ENCODE measurements at places on chromosomes 5 and 9.

DNA sequence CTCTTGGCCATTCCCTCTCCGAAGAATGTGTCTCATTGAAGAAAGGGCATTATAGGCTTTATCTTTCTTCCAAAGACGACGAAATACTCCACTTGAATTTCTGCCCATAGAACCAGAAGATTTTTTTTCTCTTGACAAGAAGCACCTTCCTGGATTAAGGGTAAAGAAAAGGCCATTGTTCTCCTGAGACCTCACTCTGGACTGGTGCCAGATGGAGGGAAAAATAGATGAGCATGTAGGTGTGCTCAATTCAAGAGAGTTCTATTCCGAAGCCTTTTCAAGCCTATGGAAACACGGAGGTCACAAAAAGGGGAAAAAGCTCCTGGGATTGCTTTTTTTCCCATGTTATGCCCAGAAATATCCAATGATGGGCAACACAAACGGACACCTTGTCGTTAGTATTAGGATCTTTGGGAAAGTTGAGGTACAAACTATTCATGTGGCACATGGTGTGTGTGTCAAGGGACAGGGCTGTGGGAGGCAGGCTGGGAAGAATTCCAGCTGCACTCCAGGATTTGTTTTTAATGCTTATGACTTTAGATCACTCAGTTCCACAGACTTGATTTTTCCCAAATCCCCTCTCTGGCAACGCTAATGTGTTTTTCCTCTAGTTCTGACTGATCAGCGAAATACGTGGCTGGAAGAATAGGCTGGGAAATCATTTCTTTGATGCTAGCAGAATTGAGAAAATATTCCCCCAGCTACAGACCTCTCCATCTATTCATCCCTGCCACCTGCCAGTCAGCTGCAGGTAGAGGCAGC, 89.9 kb downstream of the SIL1 start:
- DNase-seq, result no peak

GRCh38 chr9:88802533-88802932, 188.7 kb upstream of the S1PR3 start:
- DNase-seq, result no peak

DNA sequence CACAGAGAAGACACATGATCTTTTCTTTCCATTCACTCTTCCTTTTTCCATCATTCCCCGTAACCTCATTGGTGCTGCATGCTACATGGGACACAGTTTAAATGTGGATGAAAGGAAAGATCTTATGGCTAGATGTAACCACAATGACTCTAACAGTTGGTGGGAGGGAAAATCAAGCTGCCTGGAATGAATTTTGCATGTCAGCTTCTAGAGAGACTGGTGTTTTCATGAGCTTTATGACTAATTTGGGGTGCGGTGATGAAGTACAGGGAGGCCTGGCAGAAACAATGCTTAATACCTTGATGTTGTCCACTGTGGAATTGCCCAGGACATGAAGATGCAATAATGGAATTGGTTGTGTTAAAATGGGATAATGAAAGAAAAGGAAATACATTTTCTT, 55.9 kb upstream of the MYO10 start:
- no peak for DNase-seq

DNA sequence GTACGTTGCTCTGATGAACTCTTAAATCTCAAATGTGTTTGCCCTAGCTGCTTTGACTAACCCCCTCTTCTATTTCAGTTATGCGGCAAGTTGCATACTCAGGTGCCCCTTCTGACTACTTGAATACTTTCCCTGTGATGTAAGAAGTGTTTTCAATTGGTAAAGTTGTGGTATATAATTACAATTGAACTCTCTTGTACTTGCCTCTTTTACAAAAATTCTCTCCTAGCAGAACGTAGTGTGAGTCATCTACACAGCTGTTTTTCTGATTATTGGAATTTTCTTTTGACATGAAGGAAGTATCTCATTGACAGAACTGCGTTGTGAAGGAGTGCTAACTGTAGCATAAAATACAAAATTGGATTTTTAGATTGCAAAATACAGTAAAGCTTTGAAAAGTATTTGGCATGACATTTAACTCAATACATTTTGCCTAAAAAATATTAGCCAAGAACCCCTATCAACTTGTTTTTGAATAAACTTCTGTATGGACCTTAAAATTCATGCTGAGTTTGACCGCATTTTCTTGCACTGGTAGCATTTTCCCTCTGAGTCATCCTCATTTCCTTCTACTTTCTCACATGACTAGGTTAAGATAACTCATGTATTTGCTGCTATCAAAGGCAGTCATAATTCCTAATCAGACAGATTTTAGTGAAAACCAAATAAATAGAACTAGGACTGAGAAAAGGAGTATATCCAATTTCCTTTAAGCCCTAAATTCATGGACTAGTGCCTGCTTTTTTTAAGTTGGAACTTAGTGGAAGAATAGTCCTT, 6.3 kb downstream of the CRHBP start:
- DNase-seq, result no peak

DNA sequence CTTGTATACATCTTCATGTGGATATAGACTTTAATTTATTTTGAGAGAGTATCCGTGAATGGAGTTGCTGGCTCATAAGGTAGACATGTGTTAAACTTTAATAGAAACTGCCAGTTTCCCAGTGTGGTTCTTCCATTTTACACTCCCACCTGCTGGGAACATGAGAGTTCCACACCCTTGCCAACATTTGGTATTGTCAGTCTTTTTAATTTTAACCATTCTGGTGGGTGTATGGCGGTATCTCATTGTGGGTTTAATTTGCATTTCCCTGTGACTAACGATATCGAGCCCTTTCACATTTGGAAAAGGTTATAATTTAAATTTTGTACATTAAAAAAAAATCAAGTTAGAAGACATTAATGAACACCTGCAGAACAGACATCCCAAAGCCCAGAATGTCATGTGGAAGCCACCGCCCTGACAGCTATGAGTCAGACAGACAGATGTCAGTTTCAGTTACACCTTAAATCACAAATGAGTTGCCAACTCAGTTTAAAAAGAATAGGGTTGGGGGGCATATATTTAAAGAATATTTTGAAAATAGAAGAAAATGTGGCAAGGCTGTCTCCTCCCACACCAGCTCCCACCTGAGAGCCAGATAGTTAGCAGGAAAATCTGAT, 36.9 kb downstream of the ANKRD33B start:
- DNase-seq, result no peak

- DNase-seq, result no peak
Observed at GRCh38 chr9:91757782-91758181, 192.2 kb downstream of the ROR2 start.

DNA sequence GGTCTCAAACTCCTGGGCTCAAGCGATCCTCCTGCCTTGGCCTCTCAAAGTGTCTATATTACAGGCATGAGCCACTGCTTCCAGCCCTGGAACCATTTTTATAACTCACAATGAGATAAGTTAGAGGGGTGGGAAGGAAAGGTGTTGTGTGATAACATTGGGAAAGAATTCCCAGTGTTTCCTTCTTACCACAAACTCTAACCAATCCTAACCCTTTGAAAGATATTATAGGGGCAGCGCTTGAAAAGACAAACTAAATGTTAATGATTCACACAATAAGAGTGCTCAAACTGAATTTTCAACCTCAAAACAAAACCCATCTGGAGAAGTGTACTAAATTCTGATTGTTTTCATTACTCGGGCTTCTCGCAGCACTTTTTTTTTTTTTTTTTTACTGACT, 109.7 kb downstream of the TSSK1B start:
- no peak for DNase-seq

- DNase-seq, result no peak
Observed at GRCh38 chr5:181184845-181185216, 20.2 kb downstream of the TRIM7 start.

DNA sequence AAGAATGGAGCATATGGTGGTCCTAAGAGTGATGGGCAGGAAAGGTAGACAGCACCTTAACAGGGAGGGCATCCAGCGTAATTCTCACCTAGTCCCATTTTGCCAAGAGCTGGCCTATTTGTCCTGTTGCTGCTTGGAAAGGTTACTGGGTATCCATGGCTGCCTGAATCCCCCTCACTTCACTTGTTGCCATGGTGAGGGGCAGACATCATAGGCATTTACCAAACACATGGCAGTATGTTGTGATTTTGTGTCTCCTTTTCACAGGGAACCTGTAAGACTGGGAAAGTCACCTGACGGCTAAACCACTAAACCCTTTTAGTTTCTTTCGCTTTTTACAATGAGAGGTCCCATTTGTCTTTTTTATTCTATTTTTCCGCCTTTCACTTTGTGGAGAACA, 227.1 kb downstream of the CD180 start:
- DNase-seq, result no peak

DNA sequence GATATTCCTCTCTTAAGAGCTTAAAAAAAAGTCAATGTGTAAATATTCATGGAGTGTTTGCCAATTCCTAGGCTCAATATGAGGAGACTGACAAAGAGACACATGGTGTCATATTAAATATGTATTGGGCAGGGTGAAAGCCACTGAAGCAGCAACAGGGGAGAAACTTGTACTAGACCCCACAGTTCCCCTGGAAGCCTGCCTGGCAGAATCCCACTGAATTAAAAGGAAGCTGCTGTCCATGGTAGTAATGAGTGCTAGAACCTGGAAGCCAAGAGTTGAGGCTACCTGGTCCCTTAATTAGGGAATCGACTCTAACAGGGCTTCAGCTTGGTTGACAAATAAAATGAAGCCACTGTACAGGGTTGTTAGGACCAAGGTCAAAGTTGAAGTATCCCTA, 129.4 kb upstream of the GPR151 start:
- no peak for DNase-seq

DNA sequence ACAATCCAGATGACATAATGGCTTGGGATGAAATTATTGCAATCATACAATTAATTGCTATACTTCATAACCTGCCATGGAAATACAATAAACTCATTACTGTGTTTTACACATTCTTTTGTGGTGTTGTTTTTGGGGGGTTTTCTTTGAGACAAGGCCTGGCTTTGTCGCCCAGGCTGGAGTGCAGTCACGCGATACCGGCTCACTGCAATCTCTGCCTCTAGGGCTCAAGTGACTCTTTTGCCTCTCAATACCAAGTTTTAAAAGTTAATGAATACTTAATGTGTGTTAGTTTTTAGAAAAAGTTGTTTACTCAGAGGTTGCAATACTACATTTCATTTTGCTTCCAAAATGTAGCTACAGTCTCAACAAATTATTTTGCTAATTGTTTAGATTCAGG, 598.4 kb downstream of the CHSY3 start:
- DNase-seq, result no peak

GRCh38 chr9:33795281-33795680, at the start of gene PRSS3:
TSS of gene PRSS3 (plus strand) at chr9:33795561. CDS start at chr9:33795574, 13 bp downstream.
- no peak for DNase-seq

- DNase-seq, result no peak
Observed at GRCh38 chr9:110252509-110253139, 3.7 kb downstream of the TXN start.

GRCh38 chr9:104820336-104820735, 56.4 kb downstream of the NIPSNAP3B start:
- no peak for DNase-seq

DNA sequence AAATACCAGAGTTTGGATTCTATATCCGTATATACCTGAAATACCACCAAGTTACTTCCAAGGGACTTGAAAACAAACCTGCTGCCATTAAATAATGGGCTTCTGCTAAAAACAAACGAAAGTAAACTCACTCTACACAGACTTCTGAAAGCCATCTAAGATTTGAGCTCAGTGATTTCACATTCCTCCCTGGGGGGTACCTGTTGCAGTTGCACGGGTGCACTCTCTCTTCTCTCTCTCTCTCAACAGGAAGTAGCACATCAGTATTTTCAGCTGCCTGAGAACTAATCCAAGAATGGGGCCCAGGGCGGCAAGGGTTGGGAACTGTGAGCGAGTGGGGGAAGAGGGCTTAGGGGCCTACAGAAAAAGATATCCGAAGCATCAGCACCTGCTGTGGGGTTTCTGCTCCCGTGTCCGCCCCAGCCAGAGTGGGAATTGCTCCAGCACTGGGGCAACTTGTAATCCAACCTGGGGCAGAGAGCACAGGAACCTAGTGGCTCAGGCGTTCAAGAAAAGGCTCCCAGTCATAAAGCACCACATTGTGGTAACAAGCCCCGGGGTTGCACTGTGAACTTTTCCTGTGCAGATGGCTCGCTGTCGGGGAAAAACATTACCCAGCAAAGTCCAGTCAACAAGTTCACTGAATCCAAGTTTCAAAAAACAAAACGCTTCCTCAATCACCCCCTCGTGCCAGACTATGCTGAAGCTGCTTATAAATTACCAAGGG, 99.8 kb downstream of the EFNA5 start:
- no peak for DNase-seq

DNA sequence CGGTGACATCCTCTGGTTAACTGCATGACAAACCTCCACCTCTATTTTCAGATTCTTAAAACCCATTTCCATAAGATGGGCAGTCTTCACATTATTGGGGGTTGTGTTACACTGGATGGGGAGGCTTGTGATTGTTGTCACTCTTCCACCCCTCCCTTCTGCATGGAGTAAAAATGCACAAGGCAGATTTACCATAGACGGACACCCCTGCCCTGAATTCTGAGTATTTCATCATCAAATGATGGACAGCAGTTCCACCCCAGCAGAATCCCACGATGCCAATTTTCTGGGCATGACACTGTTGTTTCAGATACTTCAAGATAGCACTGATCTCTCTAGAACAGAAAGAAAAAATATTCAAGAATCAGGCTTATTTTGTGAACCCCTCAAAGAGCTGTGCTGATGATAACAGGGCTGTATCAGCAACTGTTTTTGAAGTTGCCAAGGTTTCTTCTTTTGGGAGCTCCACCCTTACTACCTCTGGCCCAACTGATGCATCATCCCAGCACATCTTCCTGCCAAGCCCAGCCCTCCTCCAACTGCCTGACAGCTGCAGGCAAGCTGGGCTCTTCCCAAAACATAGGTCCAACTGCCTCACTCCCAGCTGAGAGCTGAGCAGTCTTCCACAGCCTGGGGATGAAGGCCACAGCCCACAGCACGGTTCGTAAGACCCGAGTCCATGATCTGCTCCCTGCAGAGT, 21.4 kb downstream of the CMBL start:
- no peak for DNase-seq

GRCh38 chr5:67561151-67561932, 364.7 kb upstream of the CD180 start:
- no peak for DNase-seq

GRCh38 chr9:136342181-136343120, 15.1 kb downstream of the GPSM1 start:
- DNase-seq, result peak; percentile 53

- DNase-seq, result no peak
Observed at GRCh38 chr5:78568676-78569075, 79.9 kb downstream of the LHFPL2 start.

DNA sequence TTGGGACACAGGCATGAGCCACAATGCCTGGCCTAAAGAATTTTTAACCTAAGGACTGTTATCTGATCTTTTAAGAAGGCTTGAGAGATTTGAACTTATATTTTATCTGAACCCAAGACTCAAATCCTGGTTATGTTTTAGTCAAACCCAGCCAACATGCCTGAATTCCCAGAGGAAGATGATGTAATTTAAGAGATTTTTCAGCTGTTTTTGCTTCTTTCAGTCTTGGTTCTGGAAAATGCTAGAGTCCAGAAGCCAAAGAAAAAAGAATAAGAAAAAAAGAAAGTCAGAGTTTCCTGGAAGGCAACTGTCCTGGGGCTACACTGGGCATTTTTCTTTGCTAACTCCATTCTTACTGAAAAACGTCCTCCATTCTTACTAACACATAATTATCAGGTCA, 85.8 kb downstream of the SNX18 start:
- DNase-seq, result no peak
